HS-5 (cell line): ENCODE measurements at places on chromosomes 12 and 14.

DNA sequence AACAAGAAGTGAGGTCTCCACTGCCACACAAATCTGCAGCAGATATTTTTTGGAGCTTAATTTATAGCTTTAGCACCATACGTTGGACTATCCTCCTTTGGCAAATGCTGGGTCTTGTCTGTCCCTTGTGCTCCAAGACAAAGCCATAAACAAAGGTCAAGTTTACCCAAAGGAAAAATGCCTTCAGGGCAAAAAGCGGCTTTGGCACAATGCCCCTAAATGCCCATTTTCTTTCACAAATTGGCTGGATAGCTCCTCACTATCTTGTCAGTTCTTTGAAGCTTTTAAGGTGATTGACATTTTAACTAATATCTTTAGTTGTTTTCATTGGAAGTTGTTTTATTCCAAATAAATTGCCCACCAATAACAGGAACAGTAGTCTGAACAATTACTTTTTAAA is 59.6 kb downstream of the EML5 start:
- no peak for DNase-seq

DNA sequence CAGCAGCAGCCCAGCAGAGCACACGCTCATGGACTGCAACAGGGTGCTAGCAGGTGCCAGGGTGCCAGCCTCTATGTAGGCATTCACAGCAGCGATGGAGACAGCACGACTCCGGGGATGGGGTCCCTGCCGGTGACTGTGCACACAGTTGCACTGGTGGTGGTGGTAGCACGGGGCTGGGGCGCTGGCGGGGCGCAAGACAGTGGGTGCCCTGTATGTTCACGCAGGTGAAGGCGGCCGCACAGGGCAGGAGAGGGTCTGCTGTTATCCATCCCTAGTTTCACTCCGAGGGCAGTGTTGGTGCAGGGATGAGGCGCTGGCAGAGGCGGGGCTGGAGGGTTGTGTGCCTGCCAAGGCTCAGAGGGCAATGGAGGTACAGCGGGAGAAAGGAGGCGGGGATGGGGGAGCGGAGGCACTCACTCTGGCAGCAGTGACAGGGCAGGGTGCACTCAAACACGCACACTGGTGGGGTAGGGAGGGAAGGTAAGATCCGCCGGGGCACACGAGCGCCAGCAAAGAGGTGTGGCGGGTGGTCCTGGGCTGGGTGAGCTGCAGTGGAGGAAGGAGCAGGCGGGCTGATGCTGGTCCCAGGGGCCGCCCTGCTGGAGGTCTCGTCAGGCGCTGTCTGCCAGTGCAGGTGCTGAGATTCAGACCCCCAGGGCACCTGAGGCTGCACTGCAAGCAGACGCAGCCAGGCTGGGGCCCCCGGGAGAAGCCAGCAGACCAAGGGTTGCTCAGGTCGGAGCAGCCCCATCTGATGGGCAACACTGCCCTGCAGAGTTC is 76.7 kb downstream of the GALC start:
- DNase-seq: no peak

DNA sequence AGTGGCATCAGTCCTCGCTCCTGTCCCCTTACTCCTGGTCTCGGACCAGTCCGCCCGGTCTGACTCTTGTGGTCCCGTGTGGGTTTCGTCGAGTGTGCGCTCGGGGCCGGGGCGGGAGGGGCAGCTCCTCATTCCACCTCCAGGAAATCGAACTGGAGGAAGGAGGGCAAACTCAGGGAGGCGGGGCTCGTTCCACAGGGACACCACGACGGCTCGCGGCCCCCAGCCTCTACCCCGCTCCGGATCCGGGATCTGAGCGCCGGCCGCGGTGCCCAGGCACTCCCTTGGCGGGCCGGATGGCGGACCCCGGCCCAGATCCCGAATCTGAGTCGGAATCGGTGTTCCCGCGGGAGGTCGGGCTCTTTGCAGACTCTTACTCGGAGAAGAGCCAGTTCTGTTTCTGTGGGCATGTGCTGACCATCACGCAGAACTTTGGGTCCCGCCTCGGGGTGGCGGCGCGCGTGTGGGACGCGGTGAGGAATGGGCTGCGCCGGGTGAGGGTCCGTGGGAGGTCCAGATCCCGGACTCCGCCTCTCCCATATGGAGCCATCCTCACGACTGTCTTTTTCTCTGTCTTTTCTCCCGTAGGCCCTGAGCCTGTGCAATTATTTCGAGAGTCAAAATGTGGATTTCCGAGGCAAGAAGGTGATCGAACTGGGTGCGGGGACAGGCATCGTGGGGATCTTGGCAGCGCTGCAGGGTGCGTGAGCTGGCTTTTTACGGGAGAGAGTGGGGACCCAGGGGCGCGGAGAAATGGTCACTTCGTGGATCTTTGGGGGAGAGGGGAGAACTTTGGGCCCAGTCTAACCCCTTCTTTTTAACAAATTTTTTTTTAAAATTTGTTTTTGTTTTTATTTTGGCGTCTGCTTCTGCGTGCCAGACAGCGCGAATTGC is at the start of gene EEF1AKMT3:
Gene EEF1AKMT3 (plus strand): TSS at position 186 of the 894 bp plus-strand sequence. CDS start 111 bp downstream, at position 297.
- peak; percentile 48 for DNase-seq

- no peak for DNase-seq
These were observed at the start of gene HHIPL1 for GRCh38 chr14:99644723-99645544. HHIPL1 (plus strand) TSS chr14:99645129; CDS start chr14:99645208, 79 bp downstream.

GRCh38 chr12:126773012-126773411 is 1494.0 kb upstream of the TMEM132C start:
- DNase-seq: no peak

GRCh38 chr14:58563978-58564377 is 73.8 kb upstream of the DACT1 start:
- no peak for DNase-seq
